Activated CD4-positive, alpha-beta memory T cell treated with anti-CD3 and anti-CD28 coated beads for 36 hours (primary cell): ENCODE measurements at places on chromosomes 2 and 18.

- H3K36me3 ChIP-seq: no peaks in the 10 kb centered on the region
- H3K27ac ChIP-seq: no peak overlapping the region
- H3K27me3 ChIP-seq: no peaks in the 10 kb centered on the region
- H3K4me3 ChIP-seq: no peak overlapping the region
Observed at GRCh38 chr2:10558281-10559030, 110.3 kb upstream of the ODC1 start.

DNA sequence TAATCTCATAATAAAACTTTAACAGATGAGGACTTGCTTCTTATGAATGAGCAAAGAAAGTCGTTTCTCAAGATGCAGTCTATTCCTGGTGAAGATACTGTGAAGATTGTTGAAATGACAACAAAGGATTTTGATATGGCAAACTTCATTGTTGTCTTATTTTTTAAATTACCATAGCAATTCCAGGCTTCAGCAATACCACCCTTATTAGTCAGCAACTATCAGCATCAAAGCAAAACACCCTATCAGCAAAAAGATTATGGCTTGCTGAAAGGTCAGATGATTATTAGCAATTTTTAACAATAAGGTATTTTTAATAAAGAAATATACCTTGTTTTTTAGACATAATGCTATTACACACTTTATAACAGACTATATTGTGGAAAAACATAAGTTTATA lies 88.3 kb downstream of the COL5A2 start:
- H3K27me3 ChIP-seq: no peaks in the 10 kb centered on the region
- H3K27ac ChIP-seq: no peak overlapping the region
- H3K36me3 ChIP-seq: no peaks in the 10 kb centered on the region
- H3K4me3 ChIP-seq: no peak overlapping the region

- H3K27me3 ChIP-seq: peaks cover 2% of the 10 kb centered on the region
- H3K27ac ChIP-seq: no peak overlapping the region
- DNase-seq: no peak
- H3K4me3 ChIP-seq: no peak overlapping the region
Observed at GRCh38 chr2:33372940-33373553, 103.4 kb upstream of the RASGRP3 start.

DNA sequence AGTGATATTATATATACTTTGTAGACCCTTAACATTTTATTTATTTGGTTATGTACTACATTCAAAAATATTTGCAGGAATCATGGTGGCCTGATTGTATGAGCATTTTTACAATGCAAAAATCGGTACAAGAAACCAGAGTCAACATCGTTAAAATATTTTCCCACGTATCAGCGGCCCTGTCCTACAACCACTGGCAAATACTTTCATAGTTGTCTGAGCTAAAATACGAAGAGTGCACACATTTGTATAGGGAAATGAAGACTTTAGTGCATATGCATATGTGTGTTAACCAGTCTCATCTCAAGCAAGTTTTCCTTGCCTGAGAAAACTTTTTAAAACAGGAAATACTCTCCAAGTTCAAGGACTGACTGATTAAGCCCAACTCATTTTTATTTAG lies 35.9 kb downstream of the CCDC102B start:
- H3K27ac ChIP-seq: no peak overlapping the region
- no peak for DNase-seq
- no peak overlapping the region for H3K4me3 ChIP-seq
- no peaks in the 10 kb centered on the region for H3K4me1 ChIP-seq
- no peaks in the 10 kb centered on the region for H3K27me3 ChIP-seq
- H3K36me3 ChIP-seq: no peaks in the 10 kb centered on the region

GRCh38 chr2:134146161-134146560 lies 107.7 kb upstream of the MGAT5 start:
- DNase-seq: no peak
- H3K4me1 ChIP-seq: peaks cover 68% of the 10 kb centered on the region
- H3K27me3 ChIP-seq: no peaks in the 10 kb centered on the region
- H3K36me3 ChIP-seq: peaks cover 7% of the 10 kb centered on the region
- no peak overlapping the region for H3K27ac ChIP-seq

DNA sequence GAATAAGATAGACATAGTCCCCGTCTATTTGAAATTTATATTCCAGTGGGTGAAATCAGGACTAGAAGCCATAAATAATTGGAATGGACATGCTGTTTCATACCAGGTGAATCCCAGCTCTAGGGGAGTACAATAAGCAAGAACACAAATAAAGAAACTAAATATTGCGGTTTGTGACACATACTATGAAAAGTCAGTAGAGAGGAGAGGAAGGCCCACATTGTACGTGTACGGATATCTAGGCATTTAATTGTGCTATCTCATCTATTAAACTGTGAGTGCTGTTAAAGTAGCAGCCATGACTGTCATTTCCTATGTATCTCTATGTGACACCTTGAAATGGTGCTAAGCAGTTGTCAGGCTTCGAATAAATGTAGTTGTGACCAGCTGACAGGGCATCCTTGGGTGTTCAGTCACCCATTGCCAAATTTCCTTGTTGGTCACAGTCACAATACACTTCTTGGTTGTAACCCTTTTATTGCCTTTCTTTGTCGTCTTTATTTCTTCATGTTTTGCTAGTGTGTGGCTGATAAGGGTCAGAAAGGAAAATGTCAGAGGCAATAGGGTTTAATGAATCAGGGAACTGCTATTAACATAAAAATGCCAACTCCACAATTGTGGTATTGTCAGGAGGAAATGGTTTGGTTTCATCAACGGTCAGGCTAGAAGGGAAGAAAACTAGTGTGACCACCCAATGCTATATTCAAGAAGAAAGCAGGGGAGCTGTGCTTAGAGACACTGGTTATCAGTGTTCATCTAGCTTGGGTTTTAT lies 31.5 kb downstream of the CPO start:
- no peak for DNase-seq
- H3K4me3 ChIP-seq: no peak overlapping the region
- peaks cover 5% of the 10 kb centered on the region for H3K27me3 ChIP-seq
- H3K36me3 ChIP-seq: no peaks in the 10 kb centered on the region
- no peaks in the 10 kb centered on the region for H3K4me1 ChIP-seq

GRCh38 chr18:75799449-75800330 lies 372.2 kb upstream of the SMIM21 start:
- no peak overlapping the region for H3K27ac ChIP-seq
- H3K4me1 ChIP-seq: no peaks in the 10 kb centered on the region
- no peak for DNase-seq
- H3K27me3 ChIP-seq: peaks cover 3% of the 10 kb centered on the region
- H3K36me3 ChIP-seq: no peaks in the 10 kb centered on the region
- no peak overlapping the region for H3K4me3 ChIP-seq

DNA sequence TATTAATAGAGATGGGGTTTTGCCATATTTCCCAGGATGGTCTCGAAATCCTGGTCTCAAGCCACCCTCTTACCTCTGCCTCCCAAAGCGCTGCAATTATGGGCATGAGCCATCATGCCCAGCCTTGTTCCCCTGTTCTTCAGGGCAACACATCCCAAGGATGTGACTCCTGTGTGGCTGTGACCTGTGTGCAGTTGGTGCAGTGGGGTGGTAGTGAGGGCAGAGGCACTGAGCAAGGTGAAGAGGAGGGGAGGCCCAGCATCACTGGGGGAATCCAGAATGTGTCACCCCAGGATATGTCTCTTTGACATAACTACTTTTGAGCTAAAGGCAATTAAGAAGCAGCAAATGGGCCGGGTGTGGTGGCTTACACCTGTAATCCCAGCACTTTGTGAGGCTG lies 23.4 kb downstream of the CENPA start:
- no peaks in the 10 kb centered on the region for H3K36me3 ChIP-seq
- no peak for DNase-seq
- no peak overlapping the region for H3K4me3 ChIP-seq
- H3K4me1 ChIP-seq: peaks cover 11% of the 10 kb centered on the region

DNA sequence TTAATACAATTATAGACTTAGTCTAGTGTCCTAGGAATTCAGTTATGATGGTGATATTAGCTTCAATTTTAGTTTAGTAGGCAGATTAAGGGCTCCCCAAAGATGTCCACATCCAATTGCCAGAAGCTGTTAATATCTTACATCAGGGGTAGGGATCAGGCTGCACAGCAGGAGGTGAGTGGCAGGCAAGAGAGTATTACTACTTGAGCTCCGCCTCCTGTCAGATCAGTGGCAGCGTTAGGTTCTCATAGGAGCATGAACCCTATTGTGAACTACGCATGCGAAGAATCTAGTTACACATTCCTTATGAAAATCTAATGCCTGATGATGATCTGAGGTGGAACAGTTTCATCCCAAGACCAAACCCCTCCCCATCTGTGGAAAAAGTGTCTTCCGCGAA lies 54.9 kb downstream of the NYAP2 start:
- H3K36me3 ChIP-seq: no peaks in the 10 kb centered on the region
- no peak overlapping the region for H3K27ac ChIP-seq
- no peak overlapping the region for H3K4me3 ChIP-seq
- peaks cover 6% of the 10 kb centered on the region for H3K27me3 ChIP-seq
- no peak for DNase-seq

- H3K36me3 ChIP-seq: no peaks in the 10 kb centered on the region
- peak; percentile 81 for DNase-seq
- H3K4me3 ChIP-seq: no peak overlapping the region
- no peaks in the 10 kb centered on the region for H3K27me3 ChIP-seq
- no peak overlapping the region for H3K27ac ChIP-seq
Observed at GRCh38 chr18:35616664-35617423, 35.3 kb downstream of the GALNT1 start.

GRCh38 chr2:169272010-169272409 lies 90.3 kb downstream of the LRP2 start:
- no peak for DNase-seq
- H3K36me3 ChIP-seq: no peaks in the 10 kb centered on the region
- no peaks in the 10 kb centered on the region for H3K4me1 ChIP-seq
- H3K27me3 ChIP-seq: peaks cover 2% of the 10 kb centered on the region
- H3K4me3 ChIP-seq: no peak overlapping the region
- H3K27ac ChIP-seq: no peak overlapping the region

DNA sequence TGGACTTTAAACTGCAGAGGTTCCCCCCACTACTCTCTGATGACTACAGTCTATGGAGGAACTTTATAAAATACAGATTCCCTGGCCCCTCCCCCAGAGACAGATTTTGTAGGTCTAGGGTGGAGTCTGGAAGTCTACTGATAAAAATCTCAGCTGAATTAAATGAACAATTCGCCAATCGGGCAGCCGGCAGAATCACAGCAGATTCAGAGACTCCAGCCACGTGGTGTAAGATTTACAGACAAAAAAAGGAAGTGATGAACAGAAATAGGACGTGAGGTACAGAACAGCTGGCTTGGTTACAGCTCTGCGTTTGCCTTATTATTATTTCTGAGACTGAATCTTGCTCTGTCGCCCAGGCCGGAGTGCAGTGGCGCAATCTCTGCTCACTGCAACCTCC lies 21.4 kb upstream of the MTA3 start:
- H3K4me3 ChIP-seq: no peak overlapping the region
- no peaks in the 10 kb centered on the region for H3K4me1 ChIP-seq
- no peaks in the 10 kb centered on the region for H3K27me3 ChIP-seq

DNA sequence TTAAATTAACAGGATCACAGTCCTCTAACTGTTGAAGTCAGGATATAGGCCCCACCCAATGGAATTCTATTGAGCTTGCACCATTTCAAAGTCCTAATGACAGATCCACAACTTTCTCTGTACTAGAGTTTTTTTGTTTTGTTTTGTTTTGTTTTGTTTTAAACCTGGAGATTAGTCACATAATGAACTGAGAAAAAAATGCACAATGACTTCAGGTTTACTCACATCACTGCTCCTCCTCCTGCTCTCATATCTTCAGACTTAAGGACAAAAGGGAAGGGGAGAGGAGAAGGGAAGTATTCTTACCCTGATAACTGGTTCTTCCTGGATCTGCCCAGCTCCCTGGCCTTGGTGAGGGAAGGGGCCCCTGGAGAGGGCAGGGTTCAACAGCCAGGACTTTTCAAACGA lies 208.2 kb upstream of the EPHA4 start:
- no peaks in the 10 kb centered on the region for H3K36me3 ChIP-seq
- no peak for DNase-seq
- no peak overlapping the region for H3K4me3 ChIP-seq
- no peaks in the 10 kb centered on the region for H3K27me3 ChIP-seq
- H3K4me1 ChIP-seq: no peaks in the 10 kb centered on the region
- H3K27ac ChIP-seq: no peak overlapping the region

- H3K4me1 ChIP-seq: peaks cover 6% of the 10 kb centered on the region
- H3K36me3 ChIP-seq: no peaks in the 10 kb centered on the region
- peaks cover 10% of the 10 kb centered on the region for H3K27me3 ChIP-seq
- H3K27ac ChIP-seq: peak overlapping the region; percentile 78
Observed at GRCh38 chr18:9673296-9674251, 34.5 kb upstream of the RAB31 start.

- no peaks in the 10 kb centered on the region for H3K36me3 ChIP-seq
- H3K4me3 ChIP-seq: no peak overlapping the region
- no peaks in the 10 kb centered on the region for H3K4me1 ChIP-seq
- H3K27ac ChIP-seq: no peak overlapping the region
Observed at GRCh38 chr2:100964681-100965169, 37.4 kb upstream of the RPL31 start.
